ENCODE measurements at places on chromosomes 3 and 15. TPM values are rescaled to one million over a fixed set of nuclear protein-coding genes. Genes with fewer than 3 reads are reported as not detected.

Gene ATP13A4
- 5.6 TPM for total RNA-seq

Gene ANKRD34C
- not detected for total RNA-seq

Gene ZNF662
- 4.6 TPM for total RNA-seq

Gene GP9
- total RNA-seq: 0.64 TPM

Gene COL8A1
- 10.5 TPM for total RNA-seq

Gene CCR9
- total RNA-seq: 0.14 TPM

Gene NAA80
- 13.0 TPM for total RNA-seq

Gene PTX3
- 3.5 TPM for total RNA-seq

- H3K4me3 ChIP-seq: no peak overlapping the region
- no peaks in the 10 kb centered on the region for H3K4me1 ChIP-seq
- DNase-seq: no peak
- no peaks in the 10 kb centered on the region for H3K27me3 ChIP-seq
- H3K27ac ChIP-seq: no peak overlapping the region
Measured at GRCh38 chr3:16349986-16350596, 85.1 kb downstream of the OXNAD1 start.

- peaks cover 92% of the 10 kb centered on the region for H3K27me3 ChIP-seq
- H3K4me1 ChIP-seq: no peaks in the 10 kb centered on the region
- H3K36me3 ChIP-seq: no peaks in the 10 kb centered on the region
- H3K27ac ChIP-seq: no peak overlapping the region
- no peak for DNase-seq
Measured at GRCh38 chr3:137762674-137763593, 1.2 kb upstream of the SOX14 start.

DNA sequence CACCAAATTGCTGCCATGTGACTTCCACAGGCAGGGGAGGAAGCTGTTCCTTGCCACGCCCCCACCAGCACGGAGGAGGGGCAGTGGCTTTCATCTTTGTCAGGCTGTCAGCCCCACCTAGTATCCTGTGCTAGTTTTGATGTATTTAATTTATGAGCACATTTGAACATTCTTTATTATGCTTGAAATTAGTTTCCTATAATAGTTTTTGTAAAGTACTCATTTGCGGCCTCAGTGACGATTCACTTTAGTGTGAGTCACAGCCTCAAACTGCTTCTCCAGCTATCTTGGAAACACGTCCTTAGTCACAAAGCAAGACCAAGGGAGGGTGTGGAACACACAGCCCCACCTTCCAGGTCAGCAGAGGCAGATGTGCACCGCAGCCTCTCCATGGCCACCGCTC is 239.9 kb upstream of the ATP10A start:
- no peak overlapping the region for H3K4me3 ChIP-seq
- no peak for DNase-seq
- H3K36me3 ChIP-seq: no peaks in the 10 kb centered on the region
- H3K27ac ChIP-seq: no peak overlapping the region
- H3K4me1 ChIP-seq: no peaks in the 10 kb centered on the region

DNA sequence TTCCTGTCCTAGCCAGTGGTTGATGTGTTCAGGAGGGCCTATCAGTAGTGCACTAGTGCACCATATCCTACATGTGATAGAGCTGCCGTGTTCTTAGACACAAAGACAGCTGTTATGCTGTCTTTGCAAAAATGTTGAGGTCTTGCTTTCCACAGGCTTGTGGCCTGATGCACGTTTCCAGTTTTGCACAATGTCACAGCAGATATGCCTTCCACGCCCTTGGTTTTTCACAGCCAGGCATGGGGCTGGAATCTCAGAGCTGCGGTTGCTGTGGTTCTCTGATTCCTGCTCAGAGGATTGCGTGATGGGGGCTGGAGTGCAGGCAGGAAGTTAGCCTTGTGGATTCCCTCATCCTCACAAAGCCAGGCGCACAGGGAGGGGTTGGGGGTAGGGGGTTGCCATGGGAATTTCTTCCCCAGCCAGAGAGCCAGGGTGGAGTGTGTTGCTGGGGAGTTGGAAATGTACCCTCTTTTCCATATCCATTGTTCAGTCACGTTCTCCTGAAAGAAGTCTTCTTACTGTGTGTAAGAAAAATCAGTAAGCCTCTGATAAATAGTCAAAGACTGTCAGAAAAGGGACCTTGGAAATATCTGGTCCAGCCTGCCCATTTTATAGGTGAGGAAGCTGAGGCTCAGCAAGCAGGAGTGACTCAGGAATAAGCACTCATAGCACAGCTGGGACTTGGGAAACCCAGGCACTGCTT is 79.4 kb downstream of the SMAD3 start:
- H3K4me3 ChIP-seq: no peak overlapping the region
- H3K4me1 ChIP-seq: peaks cover 99% of the 10 kb centered on the region
- no peaks in the 10 kb centered on the region for H3K36me3 ChIP-seq

GRCh38 chr15:74621936-74622335 is 6.3 kb downstream of the CLK3 start:
- H3K27me3 ChIP-seq: no peaks in the 10 kb centered on the region
- H3K4me3 ChIP-seq: no peak overlapping the region
- DNase-seq: no peak

GRCh38 chr15:74311734-74312444 is 55.6 kb downstream of the CYP11A1 start:
- DNase-seq: no peak
- no peak overlapping the region for H3K27ac ChIP-seq
- H3K36me3 ChIP-seq: no peaks in the 10 kb centered on the region
- no peak overlapping the region for H3K4me3 ChIP-seq
- H3K4me1 ChIP-seq: no peaks in the 10 kb centered on the region

DNA sequence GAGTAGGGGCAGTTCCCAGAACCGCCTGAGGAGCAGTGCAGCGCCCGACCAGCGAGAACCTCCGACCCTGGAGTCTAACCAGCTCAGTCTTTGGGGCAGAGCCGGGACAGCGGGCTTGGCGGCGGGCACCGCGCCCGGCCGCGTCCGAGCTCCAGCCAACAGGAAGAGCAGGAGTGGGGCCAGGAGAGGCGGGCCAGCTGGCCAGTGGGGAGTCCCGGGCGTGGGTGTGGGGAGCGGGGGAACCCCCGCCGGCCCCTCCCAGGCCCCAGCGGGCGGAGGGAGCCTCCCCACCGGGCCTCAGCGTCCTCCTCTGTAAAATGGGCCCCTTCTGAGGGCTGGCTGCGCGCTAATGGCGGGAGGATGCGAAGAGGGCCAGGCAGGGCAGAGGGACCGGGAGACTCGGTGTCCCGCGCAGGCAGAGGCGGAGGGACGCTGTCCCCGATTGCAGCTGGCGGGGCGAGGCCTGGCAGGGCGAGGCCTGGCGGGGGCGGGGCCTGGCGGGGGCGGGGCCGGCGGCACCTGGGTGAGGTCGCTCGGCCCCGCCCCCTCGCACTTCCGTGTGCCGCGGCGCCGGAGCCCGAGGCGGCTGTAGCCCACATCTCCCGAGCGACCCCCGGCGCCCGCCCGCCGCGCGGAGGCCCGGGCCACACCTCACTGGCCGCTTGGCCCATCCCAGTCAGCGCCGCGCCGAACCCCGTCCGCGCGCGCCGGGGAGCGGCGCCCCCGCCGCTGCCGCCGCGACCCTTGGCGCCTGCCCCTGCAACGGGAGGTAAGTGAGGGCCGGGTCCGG is at the start of gene PRKCD:
Gene PRKCD (plus strand): TSS at position 550 of the 790 bp plus-strand sequence. CDS start 17,214 bp downstream, outside the sequence.
- peak within 1 kb of the TSS; percentile 84 for H3K4me3 ChIP-seq
- H3K36me3 ChIP-seq: no peaks in the 10 kb centered on the region
- peak; percentile 92 for DNase-seq
- peaks cover 62% of the 10 kb centered on the region for H3K4me1 ChIP-seq
- peaks cover under 1% of the 10 kb centered on the region for H3K27me3 ChIP-seq
- H3K27ac ChIP-seq: peak within 1 kb of the TSS; percentile 94

- no peaks in the 10 kb centered on the region for H3K27me3 ChIP-seq
- no peaks in the 10 kb centered on the region for H3K4me1 ChIP-seq
- no peak overlapping the region for H3K4me3 ChIP-seq
- no peaks in the 10 kb centered on the region for H3K36me3 ChIP-seq
- H3K27ac ChIP-seq: no peak overlapping the region
- DNase-seq: no peak
Measured at GRCh38 chr15:96002890-96003859, 327.3 kb upstream of the NR2F2 start.

GRCh38 chr3:177731644-177732268 is 534.5 kb upstream of the TBL1XR1 start:
- no peaks in the 10 kb centered on the region for H3K27me3 ChIP-seq
- no peaks in the 10 kb centered on the region for H3K4me1 ChIP-seq
- H3K36me3 ChIP-seq: no peaks in the 10 kb centered on the region
- DNase-seq: no peak
- H3K4me3 ChIP-seq: no peak overlapping the region

- H3K4me1 ChIP-seq: no peaks in the 10 kb centered on the region
- H3K4me3 ChIP-seq: no peak overlapping the region
- no peaks in the 10 kb centered on the region for H3K36me3 ChIP-seq
- H3K27ac ChIP-seq: no peak overlapping the region
- H3K27me3 ChIP-seq: no peaks in the 10 kb centered on the region
- DNase-seq: no peak
Measured at GRCh38 chr3:130395331-130395730, 49.9 kb downstream of the COL6A5 start.

DNA sequence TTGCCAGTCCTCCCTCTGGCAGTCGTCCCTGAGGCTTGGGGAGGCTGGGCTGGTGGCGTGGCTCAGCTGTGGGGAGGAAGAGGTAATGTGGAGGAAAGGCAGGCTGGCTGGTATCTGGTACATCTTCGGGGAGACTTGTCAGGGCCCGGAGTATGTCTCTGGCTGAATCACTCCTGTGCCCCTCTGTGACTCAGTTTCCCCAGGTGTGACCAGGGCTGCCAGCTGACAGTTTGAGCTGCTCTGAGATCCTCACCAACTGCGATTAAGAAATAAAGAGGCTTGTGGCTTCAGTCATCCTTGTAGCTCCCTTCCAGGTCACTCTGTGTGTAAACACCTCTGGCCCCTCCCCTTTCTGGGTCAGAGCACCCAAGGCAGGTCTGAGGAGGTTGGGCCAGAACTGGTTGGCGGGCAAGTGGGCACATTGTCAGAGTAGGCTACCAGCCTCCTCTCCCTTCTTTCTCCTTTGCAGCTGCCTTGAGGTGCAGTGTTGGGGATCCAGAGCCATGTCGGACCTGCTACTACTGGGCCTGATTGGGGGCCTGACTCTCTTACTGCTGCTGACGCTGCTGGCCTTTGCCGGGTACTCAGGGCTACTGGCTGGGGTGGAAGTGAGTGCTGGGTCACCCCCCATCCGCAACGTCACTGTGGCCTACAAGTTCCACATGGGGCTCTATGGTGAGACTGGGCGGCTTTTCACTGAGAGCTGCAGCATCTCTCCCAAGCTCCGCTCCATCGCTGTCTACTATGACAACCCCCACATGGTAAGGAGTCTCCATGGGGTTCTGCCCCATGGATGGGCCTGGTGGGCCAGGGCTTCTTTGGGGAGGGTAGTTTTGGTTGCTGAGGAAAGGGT is 3.0 kb downstream of the TEX264 start:
- H3K36me3 ChIP-seq: no peaks in the 10 kb centered on the region
- no peak overlapping the region for H3K4me3 ChIP-seq
- no peak for DNase-seq
- H3K27me3 ChIP-seq: no peaks in the 10 kb centered on the region
- peaks cover 33% of the 10 kb centered on the region for H3K4me1 ChIP-seq

- peaks cover 26% of the 10 kb centered on the region for H3K4me1 ChIP-seq
- peak; percentile 43 for DNase-seq
- H3K4me3 ChIP-seq: no peak overlapping the region
- peak overlapping the region; percentile 67 for H3K27ac ChIP-seq
- no peaks in the 10 kb centered on the region for H3K36me3 ChIP-seq
- no peaks in the 10 kb centered on the region for H3K27me3 ChIP-seq
Measured at GRCh38 chr15:63396152-63396928, 14.7 kb upstream of the CA12 start.

- peaks cover 27% of the 10 kb centered on the region for H3K4me1 ChIP-seq
- no peaks in the 10 kb centered on the region for H3K36me3 ChIP-seq
- DNase-seq: no peak
- H3K27me3 ChIP-seq: no peaks in the 10 kb centered on the region
- no peak overlapping the region for H3K4me3 ChIP-seq
Measured at GRCh38 chr3:172121981-172122380, 82.6 kb downstream of the FNDC3B start.

- no peak overlapping the region for H3K4me3 ChIP-seq
- no peak overlapping the region for H3K27ac ChIP-seq
- no peaks in the 10 kb centered on the region for H3K4me1 ChIP-seq
- H3K27me3 ChIP-seq: no peaks in the 10 kb centered on the region
- no peak for DNase-seq
Measured at GRCh38 chr3:141020143-141020830, 30.9 kb upstream of the SPSB4 start.

Measured in transverse colon (tissue), 4 donors.